ENCODE measurements at places on chromosomes 2 and 18.
A peak's percentile ranks its signal among the peaks of the same experiment; 100 is the strongest.

DNA sequence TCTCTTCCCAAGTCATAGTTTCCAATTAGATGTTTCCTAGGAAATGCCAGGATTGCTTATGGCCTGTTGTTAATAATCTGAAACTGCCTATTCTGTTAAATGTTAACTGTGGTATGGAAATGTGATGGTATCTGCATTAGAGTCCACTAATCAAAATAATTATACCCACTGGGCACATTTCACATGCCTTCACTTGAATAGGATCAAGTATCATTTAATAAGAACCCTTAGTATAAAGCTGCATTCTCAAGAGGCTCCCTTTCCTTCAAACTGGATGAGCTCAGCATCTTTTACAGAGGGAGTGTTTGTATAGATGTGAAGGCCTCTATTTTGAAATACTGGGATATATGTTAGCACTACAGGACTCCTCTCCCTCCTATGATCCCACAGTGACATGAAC lies 477.2 kb upstream of the VRK2 start:
- DNase-seq, result no peak

DNA sequence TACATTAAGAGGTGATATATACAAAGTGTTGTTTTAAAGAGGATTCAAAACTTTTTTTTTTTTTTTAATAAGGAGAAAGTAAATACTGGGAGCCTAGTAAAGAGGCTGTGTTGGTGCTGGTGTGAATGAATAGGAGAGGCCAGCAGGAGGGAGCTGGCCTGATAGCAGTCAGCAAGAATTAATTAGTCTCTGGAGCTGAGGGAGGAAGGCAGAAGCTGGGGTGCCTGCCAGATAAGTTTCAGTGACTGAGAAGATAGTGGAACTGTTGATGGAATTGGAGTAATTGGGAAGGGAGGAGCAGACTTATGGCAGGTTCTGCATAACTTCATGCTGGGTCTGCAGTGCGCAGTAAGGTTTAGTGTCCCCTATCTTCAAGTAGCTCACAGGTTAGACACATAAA lies 36.2 kb upstream of the SNORC start:
- DNase-seq, result peak; percentile 55

DNA sequence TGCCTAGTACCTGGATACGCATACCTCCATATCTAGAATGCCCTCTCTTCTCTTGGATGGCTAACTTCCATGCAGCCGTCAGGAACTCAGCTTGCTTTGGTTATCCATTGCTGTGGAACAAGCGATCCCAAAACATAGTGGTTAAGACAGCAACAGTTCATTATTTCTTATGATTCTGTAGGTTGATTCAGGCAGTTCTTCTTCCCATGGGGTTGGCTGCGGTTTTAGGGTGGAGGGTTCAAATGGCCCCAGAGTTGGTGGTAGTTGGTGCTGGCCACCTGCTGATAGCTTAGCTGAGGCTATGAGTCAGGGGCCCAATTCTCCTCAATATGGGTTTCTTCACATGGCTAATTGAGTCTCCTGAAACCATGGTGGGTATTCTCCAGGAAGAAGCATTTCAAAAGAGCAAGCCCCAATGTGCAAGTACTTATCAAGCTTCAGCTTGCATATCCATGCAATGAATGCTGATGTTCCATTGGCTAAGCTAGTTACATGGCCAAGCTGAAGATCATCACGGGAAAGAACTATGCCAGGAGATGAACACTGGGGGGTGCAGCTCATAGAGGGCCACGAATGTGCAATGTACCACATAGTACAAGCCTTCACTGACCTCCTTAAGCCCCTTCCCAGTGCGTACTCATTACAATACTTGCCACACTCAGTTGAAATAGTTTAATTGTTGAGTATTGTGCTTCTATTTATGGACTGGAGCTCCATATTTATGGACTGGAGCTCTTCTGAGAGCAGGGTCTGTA lies 10.0 kb upstream of the RHOB start:
- DNase-seq, result no peak

DNA sequence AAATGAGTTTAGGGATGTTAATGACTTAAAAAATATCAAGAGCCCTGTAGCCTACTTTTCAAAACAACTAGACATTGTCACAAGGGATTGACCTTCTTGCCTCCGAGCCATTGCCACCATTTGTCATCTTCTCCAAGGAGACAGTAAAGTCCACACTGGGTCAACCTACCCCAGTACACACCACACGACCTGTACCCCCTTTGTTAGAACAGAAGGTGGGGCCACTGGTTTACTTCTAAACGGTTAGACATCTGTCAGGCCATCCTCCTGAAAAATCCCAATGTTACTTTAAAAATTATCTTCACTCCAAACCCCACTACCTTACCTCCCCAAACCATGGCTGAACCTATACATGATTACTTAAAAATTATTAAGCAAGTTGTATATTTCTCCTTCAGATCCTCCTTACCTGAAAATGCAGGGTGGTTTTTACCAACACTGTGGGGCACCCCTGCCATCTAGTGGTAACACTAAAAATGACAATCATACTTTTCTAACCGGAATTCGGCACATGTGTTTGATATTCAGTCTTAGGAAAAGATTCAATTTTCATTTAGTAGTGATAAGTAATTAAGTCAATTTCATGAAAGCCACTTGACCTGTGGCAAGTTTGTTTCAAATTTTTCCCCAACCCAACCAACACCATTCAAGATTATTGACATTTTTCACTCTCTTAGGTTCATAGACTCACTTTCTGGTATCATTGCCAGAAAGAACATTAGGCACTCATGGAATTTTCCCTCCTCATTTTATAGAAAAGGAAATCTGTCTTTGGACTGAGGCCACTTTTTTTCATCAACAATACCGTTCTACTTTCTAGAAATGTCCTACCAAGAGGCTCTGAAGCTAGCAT lies 265.3 kb upstream of the PKDCC start:
- peak; percentile 33 for DNase-seq

- DNase-seq, result no peak
Measured at GRCh38 chr2:3097804-3098203, 279.8 kb downstream of the EIPR1 start.

- peak; percentile 83 for DNase-seq
Measured at GRCh38 chr2:96404446-96405373, 69.1 kb downstream of the NCAPH start.

DNA sequence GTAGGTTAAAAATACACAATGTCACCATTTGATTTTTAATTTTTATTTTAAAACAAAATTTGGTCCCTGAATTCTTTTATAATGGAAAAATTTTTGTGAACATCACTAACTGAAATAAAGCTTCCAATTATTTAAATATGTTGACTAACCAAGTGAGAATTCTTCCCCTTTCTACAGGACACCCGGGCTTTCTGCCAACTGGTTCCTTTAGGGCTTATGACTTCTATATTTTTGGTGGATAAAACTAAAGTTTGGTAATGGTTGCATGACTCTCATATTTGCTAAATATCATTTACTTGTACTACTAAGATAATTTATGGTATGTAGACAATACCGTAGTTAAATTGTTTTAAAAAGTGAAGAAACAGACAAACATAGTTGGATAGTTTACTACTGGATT lies 291.0 kb upstream of the DOK6 start:
- DNase-seq, result no peak

GRCh38 chr2:17571681-17572080 lies 31.2 kb downstream of the VSNL1 start:
- no peak for DNase-seq

- DNase-seq, result no peak
Measured at GRCh38 chr2:110748489-110748867, 16.1 kb downstream of the ACOXL start.

- DNase-seq, result no peak
Measured at GRCh38 chr2:86507600-86507999, 55.6 kb downstream of the CHMP3 start.

DNA sequence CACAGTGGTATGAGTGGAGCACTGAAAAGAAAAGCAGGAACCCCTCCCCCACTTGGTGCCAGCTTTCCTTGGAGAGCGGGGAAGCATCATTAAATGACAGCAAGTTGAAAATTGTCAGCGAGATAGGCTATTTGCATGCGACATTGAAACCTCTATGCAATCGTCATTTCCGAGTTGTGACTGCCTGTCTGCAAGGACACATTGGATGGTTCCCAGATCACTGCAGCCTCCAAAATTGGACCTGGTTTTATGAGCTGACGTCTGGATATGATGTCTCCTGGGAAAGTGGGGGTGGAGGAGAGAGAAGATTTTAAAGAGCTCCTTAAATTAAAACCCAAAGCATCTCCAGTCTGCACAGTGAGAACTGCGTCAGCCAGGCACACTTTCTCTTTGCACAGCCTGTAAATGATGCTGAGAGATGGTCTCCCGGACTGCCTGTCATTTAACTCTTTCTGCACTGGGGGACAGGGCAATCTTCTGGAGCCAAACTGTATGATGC lies 57.8 kb upstream of the KIF5C start:
- DNase-seq, result peak; percentile 42

DNA sequence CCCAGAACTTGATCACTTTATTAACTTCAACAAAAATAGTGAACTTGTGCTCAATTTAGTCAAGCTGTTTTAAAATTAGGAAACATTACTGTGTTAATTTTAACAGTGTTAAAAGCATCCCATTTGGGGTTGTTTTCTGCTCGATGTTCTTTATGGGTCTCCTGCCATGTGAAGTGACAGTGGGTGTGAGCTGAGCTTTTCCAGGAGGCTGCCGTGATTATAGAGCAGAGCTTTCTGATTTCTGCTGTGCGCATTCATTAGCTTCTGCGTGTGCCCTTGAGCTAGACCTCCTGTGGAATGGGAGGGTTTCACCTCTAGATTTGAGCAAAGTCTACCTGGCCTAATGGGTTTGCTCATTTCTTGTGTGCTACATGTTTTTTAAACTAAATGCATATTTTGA lies 121.5 kb downstream of the WDSUB1 start:
- DNase-seq, result no peak

DNA sequence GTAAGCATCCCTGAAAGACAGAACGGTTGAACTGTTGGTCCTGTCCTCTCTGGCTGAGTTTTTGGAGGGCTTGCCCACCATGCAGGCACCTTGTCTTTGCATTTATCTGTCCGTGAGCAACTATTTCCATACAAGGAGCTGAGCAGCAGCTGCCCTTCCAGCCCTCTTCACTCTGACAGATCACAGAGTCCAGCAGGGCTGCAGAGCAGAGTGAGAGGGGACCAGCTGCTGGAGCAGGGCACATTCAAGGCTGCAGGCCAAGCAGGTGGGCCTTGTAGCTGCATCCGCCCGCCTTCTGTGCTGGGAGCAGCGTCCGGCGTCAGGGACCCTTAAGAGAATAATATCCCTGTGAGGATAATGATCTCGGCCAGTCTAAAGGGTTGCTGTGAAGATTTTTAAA lies 9.5 kb downstream of the SMYD1 start:
- no peak for DNase-seq

DNA sequence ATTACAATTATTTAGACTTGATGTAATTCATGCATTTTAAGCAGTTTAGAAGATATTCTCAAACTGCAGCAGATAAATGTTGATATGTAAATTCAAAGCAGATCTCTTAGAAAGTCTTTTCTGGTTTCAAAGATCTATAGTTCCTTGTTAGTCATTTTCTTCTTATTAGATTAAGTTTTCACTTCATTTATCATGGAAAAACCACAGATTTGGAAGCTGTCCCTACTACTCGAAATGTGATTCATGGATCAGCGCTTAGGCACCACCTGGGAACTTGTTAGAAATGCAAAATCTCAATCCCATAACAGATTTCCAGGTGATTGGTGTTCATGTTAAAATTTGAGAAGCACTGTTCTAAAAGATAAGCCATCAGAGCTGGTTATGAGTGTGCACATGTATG lies 92.8 kb upstream of the CDH2 start:
- no peak for DNase-seq

- DNase-seq, result peak; percentile 51
Measured at GRCh38 chr2:25557179-25558036, 116.0 kb downstream of the DTNB start.

- no peak for DNase-seq
Measured at GRCh38 chr2:222882484-222882928, 21.7 kb downstream of the ACSL3 start.

DNA sequence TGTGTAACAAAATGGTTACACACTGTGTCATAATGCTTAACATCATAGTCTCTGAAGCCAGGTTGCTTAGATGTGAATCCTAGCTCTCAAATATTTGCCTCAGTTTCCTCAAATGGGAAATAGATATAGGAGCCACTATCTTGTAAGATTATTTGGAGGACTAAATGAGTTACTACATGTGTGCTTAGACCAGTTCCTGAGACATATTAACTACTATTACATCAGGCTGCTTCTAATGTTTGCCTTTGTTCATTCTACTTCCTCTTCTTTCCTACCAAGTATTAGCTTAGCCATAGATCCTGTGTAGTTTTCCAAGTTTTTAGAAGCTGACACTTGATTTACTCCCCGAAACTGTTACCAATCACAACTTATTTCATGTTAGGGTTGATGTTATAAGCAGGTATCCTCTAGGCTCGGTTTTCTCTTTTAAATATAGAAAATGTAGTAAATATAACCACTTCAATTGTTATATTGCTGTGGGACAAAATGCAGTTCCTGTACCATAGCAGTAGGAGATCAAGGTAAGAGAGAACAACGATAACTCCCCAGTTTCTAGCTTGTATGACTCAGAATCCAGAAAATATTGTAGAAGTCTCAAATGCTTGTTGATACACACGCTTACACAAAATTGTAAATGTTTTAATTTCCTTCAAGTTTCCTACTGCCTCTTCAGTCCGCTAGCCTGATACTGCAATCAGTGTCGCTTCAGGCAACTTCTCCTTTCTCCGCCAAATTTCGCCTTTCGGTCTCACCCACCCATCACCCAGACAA lies 751 bp upstream of the DNAJC10 start:
- peak; percentile 50 for DNase-seq

GRCh38 chr2:23293063-23293462 lies 91.9 kb upstream of the KLHL29 start:
- no peak for DNase-seq

DNA sequence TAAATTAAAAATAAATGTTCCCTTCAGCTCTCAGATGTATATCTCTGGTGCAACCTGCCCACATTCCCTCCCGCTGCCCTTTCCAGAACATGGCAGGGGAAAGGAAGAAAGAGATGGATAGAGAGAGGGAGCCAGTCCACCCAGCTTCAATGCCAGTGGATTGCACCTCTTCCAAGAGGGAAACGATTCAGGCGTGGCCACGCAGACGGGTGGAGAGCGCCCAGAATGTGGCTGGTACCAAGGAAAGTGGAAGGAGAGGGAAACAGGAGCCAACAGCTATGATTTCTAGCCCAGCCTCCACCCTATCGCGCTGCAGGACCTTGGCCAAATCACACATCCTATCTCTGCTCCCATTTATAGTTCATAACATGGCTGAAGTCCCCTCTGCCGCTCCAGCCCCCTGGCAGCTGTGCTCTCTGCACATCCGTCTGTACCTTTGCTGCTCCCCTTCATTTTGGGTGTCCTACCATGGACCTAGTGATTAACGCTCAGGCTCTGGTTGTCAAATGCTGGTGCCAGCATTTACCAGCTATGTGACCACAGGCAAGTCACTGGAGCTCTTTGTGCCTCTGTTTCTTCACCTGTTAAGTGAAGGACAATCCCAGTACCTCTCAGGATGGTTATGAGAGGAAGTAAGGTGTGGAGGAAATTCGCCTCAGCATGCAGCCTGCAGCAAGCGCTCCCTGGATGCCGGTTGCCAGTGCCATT lies 66.5 kb downstream of the SFXN5 start:
- no peak for DNase-seq
